ENCODE measurements at places on chromosomes 7 and 10.

DNA sequence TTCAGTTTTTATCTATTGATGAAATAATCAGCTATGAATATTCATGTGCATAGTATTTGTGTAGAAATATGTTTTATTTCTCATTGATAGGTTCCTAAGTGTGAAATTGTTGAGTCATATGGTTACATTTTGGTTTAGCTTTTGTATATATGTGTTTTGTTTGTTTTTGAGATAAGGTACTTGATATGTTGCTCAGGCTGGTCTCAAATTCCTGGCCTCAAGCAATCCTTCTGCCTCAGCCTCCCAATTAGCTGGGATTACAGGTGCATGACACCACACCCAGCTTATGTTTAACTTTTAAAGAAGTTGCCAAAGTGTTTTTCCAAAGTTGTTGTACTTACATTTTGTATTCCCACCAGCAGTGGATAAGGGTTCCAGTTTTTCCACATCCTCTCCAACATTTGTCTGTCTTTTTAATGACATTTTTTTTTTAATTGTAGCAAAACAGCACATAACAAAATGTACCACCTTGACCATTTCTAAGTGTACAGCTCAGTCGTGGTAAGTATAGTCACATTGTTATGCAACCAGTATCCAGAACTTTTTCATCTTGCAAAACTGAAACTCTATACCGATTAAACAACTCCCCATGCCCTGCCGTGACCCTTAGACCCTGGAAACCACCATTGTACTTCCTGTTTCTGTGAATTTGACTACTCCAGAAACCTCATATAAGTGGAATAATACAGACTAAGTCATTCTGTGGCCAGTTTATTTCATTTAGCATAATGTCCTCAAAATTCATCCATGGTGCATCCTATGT, 12.6 kb upstream of the UBE2D1 start:
- ATAC-seq: no peak

GRCh38 chr10:97708976-97709946, 4.3 kb upstream of the MARVELD1 start:
- ATAC-seq: no peak

DNA sequence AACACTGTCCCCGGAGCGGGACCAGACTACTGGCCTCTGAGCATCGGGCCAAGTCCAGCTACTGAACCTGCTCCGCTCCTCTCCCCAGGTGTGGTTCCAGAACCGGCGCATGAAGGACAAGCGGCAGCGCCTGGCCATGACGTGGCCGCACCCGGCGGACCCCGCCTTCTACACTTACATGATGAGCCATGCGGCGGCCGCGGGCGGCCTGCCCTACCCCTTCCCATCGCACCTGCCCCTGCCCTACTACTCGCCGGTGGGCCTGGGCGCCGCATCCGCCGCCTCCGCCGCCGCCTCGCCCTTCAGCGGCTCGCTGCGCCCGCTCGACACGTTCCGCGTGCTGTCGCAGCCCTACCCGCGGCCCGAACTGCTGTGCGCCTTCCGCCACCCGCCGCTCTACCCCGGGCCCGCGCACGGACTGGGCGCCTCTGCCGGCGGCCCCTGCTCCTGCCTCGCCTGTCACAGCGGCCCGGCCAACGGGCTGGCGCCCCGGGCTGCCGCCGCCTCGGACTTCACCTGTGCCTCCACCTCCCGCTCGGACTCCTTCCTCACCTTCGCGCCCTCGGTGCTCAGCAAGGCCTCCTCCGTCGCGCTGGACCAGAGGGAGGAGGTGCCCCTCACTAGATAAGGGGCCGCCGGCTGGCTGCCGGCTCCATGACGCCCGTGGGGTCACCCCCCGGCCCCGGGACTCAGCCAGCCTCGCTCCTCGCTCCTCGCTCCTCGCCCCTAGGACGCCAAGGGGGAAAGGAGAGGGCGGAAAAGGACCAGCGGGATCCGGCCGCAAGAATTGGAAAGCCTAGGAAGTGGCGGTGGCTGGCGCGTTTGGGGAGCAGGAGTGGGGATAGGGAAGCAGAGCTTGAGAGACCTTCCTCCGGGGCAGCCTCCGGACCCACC, 3.4 kb downstream of the EVX1 start:
- ATAC-seq: peak; percentile 61

GRCh38 chr10:120103738-120104560, 211.4 kb downstream of the SEC23IP start:
- ATAC-seq: no peak

DNA sequence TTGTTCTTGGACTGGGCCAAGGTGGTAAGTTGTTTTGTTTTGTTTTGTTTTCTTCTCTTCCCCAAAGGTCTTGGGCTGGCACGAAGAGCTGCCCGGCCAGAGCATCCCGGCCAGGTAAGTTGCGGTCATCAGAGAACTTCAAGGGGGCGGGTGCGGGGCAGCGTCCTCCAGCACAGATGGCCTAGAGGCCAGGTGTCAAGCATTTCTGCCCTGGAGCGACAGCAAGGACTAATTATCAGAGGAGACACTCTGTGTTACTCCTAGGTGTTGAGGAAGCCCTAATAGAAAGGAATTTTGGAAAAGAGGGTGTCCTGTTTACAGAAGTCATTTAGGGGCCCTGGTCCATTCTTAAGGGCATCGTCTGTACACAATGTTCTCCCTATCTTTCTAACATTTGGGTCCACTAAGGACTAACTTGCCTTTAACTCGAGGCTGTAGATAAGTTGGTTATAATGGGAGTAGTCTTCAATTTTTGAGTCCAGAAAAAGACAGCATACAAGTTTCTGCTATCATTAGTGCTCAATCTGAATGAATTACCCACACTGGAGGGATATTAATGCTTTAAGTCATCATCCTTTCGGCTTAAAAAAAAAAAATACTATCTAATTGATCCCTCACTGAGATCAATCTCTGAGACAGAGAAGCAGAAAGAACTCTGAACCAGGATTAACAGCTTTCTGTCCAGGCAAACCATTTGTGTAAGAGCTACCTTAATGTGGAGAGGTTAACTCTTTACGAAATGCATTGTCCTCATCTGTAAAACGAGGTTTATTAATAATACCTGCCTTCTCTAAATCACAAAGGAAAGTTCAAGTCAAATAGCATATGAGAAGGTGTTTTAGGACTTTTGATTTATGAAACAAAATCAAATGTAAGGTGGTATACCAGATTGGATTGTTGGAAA, 1.5 kb downstream of the ITGB8 start:
- ATAC-seq: no peak

- no peak for ATAC-seq
Observed at GRCh38 chr10:120961795-120962755, 110.9 kb downstream of the WDR11 start.

DNA sequence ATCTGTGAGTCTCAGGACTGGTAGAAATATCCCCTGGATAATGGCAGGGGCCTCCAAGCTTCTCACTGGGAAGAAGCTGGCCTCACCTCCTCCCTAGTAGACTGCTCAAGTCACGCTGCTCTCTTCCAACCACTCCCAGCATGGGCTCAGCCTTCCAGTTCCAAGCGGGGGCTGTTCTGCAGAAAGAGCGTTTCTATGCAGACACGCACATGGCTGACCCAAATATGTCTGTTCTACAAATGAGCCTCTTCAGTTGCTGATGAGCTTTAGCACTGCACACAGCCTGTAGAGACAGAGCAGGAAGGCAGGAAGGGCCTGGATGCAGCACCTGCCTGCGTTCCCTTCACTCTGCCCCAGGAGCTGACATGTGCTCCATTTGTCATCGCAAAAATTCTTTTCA, 523.9 kb upstream of the MGMT start:
- no peak for ATAC-seq

DNA sequence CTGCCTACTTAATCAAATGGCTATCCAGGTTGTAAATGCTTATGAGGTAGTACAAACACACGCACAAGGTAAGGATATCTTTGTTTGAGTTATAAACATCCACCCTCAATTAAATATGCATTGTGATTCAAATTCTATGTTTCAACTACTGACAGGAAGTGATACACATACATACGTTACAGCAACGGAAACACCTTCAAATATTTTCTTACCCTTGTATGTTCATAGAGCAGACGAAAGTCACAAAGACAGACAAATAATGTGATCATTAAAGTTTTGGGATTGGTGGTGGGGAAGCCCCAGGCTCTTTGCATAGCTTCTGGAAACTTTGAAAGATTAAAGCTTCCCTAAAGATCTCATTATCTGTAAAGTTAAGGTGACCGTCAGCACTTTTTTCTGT, 521.0 kb downstream of the PARD3 start:
- ATAC-seq: no peak

- no peak for ATAC-seq
Observed at GRCh38 chr10:43294241-43294658, 27.4 kb upstream of the RASGEF1A start.

DNA sequence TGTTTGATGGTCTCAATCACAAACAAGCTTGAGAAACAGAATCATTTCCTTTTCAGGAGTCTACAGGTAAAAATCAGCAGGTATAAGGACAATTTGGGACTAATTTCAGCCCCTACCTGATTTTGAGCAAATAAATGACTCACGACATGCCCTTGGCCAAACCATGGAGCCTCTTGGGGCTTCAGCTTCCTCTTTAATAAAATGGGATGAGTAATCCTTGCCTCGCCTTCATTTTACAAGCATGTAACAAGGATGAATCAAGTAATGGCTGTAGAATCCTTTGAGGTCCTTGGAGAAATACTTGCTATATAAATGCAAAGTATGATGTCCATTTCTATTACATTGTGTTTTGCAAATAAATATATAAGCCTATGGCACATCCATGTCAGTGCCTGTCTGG, 212.8 kb upstream of the PODXL start:
- peak; percentile 49 for ATAC-seq

DNA sequence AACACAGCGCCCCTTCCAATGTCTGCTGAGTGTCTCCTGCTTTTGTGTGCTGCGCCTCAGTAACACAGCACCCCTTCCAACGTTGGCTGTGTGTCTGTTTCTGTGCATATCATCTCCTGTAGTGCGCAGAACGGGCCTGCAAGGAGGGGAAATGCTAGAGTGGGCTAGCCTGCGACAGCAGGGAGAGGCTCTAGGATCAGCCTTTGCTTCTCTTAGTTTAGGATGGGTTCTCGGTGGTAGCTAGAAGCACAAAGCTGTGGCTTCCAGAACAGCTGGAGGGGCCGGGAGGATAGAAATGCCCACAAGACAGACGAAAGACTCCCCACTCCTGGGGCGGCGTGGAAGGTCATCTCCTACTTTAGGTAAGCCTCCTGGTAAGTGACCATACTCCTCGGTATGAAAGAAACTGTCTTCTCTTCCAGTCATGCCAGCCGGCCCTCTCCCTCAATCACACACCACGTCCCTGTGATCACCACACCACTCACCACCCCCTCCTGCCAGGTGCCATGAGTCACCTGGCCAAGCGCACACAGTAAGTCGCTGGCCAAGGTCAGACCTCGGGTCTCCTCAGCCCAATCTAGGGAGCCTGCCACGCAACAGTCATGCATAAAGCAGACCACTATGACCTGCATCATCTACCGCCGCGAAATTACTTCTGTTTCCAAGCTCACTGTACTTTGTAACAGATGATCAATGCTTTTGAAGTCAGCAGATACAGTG, 4.8 kb downstream of the PITRM1 start:
- no peak for ATAC-seq

DNA sequence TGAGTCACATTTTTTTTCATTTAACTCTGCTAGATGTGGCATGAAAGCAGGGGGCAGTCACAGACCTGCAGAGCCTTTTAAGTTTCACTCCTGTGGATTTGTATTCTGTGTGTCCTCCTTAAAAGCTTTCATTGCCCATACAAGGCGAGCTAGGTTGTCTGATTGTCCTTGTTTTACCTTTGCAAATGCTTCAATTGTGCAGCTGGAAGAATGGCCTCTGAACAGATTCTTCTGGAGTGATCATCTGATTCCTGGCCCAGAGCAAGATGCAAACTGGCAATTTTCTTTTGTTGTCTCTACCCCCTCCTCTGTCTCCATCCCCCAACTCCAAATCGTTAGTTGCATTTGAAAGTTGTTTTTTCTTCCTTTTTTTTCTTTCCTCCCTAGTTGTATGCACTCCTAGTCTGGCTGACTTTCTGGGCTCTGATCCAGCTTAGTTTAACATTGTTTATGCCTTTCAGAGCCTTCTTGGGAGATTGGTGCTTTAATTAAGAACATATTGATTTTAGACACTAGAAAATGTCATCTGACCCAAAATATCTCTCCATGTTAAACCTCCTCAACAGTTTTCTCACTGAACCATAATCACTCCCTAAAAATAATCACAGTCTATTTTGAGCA, 150.2 kb downstream of the REEP3 start:
- no peak for ATAC-seq

GRCh38 chr10:58867683-58868082, 308.8 kb upstream of the PHYHIPL start:
- ATAC-seq: no peak

DNA sequence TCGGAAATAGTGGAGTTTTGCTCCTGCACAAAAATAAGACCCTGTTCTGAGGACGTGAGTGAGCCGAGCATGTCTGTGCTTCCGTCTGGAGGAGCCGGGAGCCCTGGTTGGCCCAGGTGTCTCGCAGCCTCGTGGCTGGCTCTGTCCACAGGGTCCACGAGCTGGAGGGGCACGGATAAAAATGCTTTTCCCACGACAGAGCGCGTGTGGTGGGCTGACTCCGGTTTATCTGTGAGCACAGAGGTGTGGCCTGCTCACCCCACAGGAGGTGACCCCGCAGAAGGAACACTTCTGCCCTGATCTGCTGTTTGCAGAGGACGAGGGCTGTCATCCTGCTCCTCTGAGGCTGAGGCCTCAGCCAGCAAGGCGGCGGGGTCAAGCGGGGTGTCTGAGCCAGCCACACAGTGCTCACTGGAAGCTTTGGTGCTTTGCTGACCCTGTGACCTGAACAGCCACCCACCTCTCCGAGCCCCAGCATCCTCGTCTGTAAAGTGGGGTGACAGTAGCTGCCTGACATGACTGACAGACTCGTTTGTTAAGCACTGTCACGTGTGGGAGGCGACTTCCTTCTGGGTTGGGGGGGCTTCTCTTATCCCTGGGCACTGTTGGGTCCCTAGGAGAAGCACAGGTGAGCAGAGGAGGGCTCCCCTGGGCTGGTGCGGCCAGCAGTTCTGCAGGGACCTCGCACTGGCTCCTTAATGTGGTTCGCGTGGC, 162.5 kb downstream of the DNAJB6 start:
- ATAC-seq: no peak

DNA sequence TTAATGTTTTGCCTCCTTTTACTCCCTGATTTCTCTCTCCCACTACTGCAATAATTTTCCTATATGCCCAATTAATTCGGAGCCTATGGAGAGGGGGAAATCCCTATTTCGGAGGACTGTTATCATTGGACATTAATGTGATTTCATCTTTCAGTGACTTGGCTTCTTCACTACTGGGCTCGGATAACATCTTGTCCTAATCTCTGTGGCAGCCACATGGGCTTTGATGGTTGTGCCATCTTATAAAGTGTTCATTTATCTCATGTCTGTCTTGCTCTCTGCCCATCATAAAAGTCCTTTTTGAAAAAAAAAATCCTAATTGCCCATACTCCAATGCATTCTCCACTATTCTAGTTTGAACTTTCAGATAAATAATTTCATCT, 15.5 kb upstream of the FAM3C start:
- ATAC-seq: no peak

DNA sequence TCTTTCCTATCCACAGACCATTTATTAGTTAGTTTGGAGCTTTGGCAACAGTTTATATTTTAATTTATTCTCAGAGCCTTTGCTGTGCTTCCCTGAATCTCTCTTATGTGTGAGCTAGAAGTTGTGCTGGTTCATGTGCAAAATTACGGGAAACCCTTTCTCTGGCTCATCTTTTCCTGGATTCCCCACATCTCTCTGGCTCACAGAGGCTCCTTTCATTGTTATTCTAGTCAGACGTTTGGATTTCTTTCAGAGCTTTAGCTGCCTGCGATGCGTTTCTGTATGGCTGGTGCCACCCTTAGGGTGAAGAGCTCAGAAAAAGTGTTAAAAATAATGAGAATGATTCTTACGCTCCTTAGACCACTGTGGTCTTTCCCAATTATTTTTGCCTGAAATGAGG, 53.3 kb downstream of the TPST1 start:
- no peak for ATAC-seq
